ENCODE measurements at places on chromosomes 16 and 17.

DNA sequence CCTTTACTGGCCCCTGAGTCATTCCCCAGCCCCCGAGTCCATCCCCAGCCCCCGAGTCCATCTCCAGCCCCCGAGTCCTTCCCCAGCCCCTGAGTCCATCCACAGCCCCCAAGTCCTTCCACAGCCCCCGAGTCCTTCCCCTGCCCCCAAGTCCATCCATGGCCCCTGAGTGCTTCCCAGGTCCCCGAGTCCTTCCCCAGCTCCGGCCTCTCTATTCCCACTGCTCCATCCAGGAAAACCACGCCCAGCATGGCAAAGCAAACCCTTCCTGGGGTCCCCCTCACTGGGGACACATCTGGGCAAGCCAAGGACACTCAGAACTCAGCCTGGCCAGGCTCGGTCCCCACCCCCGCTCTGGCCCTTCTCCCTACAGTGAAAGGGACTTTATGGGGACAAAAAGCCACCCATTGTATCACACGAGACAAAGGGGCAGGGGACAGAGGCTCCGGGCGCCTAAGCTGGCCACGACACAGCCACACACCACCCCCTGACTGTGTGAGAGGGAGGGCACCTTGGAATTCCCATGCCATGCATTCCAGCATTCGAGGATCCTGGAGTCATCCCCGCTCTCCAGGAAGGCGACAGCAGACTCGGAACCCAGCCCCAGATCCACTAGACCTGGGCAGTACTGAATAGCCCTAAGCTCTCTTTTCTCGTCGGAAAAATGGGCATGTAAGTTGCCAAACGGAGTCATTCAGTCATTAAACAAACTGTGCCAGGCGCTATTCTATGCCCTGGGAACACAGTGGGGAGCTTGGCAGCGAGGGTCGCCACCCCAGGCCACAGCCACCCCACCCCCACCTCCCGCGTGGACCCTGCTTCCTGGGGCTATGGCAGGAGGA lies 14.0 kb downstream of the PLLP start:
- no peak for DNase-seq

- no peak for DNase-seq
Observed at GRCh38 chr17:83175822-83176622, 96.6 kb downstream of the METRNL start.

DNA sequence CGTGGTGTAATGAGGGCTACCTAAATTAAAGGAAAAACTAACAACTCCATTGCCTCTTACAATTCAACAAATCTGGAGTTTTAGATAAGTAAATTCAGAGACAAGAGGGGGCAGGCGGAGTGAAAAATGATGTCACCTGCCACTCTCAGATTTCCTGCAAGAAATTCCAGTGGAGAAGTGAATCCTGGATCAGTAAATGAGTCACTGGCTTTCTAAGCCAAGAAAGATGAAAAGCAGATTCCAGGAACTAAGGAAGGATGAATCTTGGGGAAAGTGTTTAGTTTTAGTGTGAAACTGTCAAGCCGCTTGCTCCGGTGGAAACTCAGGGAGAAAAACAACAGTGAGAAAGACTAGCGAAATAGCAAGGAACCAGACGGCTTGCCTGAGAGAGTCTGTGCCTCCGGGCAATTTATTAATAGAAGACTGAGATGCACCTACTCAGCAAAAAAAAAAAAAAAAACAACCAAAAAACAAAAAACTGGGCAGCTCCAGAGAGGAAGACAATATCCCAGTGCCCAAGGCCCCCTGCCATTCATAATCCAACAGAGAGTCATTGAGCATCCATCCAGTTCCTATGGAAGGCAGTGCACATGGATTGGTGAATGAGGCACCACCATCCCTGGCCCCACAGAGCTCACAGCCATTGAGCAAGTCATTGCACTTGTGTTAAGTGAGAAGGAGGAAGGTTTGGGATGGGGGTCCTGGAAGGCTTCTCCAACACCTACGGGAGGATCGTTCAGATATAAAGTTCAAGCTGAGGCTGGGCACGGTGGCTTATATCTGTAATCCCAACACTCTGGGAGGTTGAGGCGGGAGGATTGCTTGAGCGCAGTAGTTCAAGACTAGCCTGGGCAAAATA lies 12.1 kb upstream of the RIPOR1 start:
- DNase-seq, result no peak

DNA sequence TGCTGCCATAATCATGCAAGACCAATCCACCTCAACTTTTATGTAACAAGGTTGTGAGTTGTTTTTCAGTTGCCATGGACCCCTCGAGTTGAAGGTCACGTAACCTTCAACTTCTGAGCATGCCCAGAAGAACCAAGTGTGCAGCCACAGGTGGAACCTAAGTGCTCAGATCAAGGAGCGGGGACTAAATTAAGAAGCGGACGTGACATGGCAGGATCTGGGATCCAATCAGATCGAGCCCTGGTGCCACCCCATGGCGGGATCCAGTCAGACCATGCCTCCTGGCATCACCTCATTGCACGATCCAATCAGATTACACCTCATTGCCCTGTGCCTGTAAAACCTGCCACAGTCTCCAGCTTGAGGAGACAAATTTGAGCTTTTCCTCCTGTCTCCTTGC lies 204.5 kb upstream of the CDH5 start:
- no peak for DNase-seq

DNA sequence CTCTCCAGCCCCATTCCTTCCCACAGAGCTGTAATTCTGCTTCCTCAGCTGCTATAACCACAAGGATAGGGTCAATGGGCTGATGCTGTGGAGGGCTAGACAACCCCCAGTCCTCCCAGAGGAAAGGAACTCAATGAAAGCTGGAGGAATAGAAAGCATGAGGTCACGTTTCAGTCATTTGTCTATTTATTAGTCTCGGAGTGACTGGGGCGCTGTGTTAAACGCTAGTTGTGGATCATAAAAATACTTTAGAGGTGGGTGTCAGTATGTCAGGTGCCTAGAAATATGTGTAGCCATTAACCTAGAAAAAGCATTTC lies 787 bp upstream of the CCL3L1 start:
- no peak for DNase-seq

DNA sequence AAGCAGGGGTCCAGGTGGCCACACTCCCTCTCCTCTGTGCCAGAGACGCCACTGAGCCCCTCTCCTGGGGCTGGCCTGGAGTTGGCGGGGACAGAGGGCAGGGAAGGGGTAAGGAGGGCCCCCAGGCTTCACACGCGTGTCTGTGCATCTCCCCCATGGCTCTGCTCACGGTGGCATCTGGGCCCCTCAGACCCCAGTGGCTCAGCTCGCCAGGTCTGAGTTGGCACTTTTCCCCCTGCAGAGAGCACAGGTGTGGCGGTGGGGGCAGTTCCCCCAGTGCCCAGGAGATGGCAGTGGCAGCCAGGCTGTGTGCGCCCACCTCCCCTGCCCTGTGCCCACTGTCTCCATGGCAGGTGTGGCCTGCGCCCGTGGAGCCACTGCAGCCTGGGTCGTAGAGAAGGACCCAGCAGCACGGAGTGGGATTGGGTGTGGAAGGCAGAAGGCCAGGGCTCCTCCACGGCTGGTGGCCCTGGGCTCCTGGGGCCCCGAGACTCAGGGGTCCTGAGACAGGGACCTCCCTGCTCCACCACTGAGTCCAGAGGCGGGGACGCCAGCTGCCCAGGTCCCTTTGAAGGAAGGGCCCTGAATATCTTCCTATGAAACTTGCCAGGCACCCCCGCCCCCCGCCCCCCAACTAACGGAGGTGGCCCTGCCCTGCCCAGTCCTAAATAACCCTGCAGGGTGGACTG lies 4.3 kb upstream of the APRT start:
- DNase-seq, result peak; percentile 36

DNA sequence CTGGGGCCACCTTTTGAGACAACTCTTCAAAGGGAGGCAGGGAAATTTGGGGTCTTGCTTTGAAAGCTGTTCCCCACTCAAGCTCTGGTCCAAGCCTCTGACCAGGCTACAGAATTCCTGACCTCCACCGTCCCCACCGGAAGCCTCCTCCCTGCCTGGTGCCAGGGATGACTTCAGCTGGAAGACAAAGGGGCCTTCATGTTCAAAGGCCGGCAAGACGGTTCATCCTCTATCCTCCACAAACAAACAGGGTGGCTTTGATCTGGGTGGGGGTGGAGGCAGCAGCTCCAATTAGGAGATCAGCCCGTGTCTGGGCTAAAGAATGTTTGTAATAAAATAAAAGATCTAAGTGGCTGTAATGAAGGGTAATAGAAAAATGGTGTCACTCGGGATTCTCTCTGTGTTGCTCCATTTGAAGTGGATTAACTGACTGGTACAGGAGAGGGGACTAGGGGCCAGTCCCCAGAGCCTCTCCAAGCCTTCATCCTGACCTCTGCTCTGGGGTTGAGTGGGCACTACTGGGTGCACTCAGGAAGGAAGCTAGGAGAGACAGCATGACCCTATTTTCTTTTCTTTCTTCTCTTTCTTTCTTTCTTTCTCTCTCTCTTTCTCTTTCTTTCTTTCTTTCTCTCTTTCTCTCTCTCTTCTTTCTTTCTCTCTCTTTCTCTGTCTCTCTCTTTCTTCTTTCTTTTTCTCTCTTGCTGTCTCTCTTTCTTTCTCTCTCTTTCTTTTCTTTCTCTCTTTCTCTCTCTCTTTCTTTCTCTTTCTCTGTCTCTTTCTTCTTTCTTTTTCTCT lies 27.5 kb upstream of the NKD1 start:
- no peak for DNase-seq

- DNase-seq, result no peak
Observed at GRCh38 chr16:1942047-1942809, 771 bp downstream of the MSRB1 start.

DNA sequence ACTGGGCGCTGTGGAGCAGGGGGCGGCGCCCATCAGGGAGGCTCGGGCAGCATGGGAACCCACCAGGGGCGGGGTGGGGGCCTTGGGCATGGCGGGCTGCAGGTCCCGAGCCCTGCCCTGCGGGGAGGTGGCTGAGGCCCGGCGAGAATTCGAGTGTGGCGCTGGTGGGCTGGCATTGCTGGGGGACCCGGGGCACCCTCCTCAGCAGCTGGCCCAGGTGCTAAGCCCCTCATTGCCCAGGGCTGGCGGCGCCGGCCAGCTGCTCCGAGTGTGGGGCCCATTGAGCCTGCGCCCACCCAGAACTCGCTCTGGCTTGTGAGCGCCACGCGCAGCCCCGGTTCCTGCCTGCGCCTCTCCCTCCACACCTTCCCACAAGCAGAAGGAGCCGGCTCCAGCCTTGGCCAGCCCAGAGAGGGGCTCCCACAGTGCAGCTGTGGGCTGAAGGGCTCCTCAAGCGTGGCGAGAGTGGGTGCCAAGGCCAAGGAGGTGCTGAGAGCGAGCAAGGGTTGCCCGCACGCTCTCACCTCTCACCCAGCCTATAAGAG lies 5.9 kb downstream of the ALDH3A2 start:
- DNase-seq, result no peak

DNA sequence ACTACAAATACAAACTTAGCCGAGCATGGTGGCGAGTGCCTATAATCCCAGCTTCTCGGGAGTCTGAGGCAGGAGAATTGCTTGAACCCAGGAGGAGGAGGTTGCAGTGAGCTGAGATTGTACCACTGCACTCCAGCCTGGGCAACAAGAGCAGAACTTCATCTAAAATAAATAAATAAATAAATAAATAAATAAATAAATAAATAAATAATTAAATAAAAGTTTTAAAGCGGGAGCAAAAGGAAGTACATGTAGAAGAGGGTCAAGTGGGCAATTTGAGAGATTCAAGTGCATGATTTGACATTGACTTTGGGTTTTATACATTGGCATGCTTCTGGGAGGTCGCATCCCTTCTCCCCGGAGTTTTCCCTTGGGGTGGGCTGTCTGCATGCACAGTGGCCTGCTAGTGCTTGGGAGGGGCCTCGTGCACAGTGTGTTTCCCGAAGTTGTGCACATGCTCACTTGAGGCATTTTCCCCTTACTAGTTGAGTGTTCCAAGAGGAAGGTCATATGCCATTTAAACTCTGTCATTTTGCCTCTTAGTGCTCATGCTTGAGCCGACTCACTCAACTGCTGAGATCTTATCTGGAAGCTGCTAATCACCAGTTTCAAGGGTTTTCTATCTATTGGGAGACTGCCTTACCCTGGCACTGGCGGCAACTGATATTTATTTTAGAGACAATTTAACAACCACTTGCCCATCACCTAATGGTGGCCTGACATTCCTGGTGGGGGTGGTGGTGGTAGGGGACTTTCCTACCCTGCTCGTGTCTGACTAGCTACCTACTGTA lies 193.2 kb upstream of the MPHOSPH6 start:
- DNase-seq, result no peak

DNA sequence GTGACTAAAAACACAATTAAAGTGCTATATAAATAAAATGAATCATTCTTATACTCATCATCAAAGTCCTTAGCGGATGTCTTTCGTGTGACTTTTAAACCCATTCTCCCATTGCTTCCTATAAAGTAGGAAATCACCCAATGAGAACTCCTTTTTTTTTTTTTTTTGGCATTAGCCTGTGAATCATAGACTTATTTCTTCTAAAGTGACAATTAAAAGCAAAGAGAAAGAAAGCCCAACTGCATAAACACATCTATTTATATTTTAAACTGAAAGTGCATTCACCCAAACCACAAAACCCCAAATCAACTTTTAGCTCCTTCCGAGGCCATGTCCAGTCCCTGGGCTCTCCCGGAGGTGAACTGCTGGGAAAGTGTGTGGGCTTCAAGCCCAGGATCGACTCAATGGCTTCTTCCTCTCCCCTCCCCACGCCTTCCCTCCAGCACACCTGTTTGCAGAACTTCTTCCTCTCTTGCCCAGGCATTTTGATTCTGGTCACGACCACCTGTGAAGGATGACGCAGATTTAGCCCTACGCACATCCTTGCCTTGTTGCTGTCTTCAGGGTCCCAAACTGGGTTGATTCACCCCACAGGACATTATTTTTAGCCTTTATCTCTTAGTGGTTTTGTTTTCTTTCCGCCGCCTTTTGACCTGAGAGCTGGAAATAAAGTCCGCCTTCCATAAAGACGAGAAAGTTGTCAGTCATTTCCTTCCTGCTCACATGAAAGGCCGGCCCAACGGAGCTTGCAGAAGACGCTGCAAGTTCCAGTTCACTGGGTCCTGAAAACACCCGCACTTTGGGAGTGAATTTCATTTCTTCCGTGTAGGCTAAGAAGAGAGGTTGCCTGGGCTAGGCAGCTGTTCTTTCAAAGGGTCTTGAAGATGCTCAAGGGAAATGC lies 166.8 kb downstream of the MAP2K6 start:
- no peak for DNase-seq

- no peak for DNase-seq
Observed at GRCh38 chr17:76543826-76544545, 4.1 kb downstream of the PRCD start.

DNA sequence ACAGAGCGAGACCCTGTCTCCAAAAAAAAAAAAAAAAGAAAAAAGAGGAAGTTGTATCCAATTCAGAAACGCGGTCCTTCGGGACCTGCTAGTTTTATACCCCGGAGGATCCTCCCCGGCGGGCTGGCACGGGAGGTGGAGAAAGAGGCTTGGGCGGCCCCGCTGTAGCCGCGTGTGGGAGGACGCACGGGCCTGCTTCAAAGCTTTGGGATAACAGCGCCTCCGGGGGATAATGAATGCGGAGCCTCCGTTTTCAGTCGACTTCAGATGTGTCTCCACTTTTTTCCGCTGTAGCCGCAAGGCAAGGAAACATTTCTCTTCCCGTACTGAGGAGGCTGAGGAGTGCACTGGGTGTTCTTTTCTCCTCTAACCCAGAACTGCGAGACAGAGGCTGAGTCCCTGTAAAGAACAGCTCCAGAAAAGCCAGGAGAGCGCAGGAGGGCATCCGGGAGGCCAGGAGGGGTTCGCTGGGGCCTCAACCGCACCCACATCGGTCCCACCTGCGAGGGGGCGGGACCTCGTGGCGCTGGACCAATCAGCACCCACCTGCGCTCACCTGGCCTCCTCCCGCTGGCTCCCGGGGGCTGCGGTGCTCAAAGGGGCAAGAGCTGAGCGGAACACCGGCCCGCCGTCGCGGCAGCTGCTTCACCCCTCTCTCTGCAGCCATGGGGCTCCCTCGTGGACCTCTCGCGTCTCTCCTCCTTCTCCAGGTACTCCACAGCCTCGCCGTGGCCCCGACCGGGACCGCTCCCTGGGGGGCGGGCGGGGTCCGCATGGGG lies at the start of gene CDH3:
TSS of gene CDH3 (plus strand) at position 596 of the 779 bp plus-strand sequence. CDS start at position 666, 70 bp downstream.
- DNase-seq, result peak; percentile 14
